Central memory CD8-positive, alpha-beta T cell (primary cell): ENCODE measurements at places on chromosomes 5 and 9.

- no peaks in the 10 kb centered on the region for H3K4me1 ChIP-seq
- H3K4me3 ChIP-seq = no peak overlapping the region
- no peak for DNase-seq
- H3K36me3 ChIP-seq = no peaks in the 10 kb centered on the region
- H3K27ac ChIP-seq = no peak overlapping the region
Measured at GRCh38 chr5:124789104-124789605, 42.7 kb upstream of the ZNF608 start.

GRCh38 chr5:163445345-163445744, 8.0 kb downstream of the CCNG1 start:
- H3K4me1 ChIP-seq = peaks cover 2% of the 10 kb centered on the region
- H3K4me3 ChIP-seq = no peak overlapping the region
- H3K27me3 ChIP-seq = no peaks in the 10 kb centered on the region

DNA sequence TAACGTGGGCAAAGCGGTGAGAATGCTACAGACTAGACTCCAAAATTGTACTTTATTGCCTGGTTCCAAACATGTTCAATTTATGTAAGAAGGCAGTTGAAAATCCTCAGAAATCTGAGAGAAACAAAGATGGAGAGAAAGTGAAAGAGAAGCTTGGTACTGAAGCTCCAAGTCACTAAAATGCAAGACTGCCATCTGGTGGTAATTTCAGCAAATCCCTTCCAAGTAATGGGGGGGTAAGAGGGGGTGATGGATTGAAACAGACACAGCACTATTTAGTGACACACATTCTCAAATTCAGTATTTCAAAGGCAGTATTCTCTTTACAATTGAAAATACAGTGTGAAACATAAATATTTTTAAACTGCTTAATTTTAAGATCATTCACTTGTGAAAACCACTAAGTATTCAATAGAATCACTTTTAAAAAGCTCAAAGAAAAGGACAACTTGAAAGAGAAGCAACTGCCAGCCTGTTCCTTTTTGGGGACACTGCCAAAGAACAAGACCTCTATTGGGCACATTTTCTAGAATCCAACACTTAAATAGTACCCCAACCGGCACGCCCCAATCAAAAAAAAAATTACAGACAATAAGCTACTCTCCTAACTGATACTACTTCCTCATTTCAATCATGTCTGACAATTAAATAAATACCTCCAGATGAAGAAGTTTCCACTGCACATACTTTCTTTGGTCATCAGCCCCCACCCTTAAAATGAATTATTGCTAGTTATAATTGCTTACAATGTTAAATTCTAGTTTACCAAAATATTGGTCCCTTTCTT, 131.5 kb downstream of the AGTPBP1 start:
- no peaks in the 10 kb centered on the region for H3K27me3 ChIP-seq
- peak; percentile 54 for DNase-seq
- peaks cover 24% of the 10 kb centered on the region for H3K4me1 ChIP-seq
- H3K36me3 ChIP-seq = peaks cover 7% of the 10 kb centered on the region
- H3K4me3 ChIP-seq = peak overlapping the region; percentile 5

DNA sequence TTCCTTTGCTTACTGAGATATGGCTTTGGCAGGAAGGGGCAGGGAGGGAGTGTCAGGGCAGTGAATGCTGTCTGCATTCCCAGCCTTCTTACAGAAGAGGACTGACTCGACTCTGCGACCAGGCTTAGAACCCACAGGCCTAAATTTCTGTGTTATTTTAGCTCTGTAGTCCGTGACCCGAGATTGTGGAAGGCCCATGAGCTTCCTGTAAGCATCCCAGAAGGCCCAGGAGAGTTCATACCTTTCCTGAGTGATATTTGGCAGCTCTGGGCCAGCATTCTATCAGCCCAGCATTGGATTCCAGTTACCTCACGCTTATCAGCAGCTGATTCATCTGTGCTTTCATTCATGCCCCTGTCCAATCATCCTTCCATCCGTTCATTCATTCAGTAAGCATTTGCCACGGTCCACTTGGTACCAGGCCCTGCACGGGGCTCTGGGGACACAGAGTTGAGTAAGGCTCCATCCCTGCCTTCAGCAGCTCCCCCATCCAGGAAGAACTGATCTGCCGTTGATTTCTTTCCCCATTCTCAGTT, 28.2 kb upstream of the RPL26L1 start:
- no peak overlapping the region for H3K4me3 ChIP-seq
- peak overlapping the region; percentile 61 for H3K27ac ChIP-seq
- no peaks in the 10 kb centered on the region for H3K27me3 ChIP-seq
- peaks cover 13% of the 10 kb centered on the region for H3K36me3 ChIP-seq
- DNase-seq = no peak
- peaks cover 9% of the 10 kb centered on the region for H3K4me1 ChIP-seq

DNA sequence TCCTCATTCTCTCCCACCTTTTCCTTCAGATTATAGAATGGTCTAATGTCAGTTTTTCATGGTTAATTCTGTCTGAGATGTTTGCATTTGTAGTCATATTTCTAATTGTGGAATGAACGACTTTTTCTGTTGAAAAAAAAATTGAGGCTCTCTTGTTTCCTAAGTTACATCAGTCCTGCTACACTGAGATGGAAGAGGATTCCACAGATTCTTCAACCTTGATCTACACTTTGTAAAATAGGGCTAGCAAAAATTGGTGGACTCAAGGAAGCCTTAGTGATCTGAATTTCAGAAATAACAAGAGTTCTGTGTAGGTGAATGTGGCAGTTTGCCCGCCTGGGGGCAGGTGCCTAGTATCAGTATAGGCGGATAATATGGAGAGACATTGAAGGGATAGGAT, 51.9 kb downstream of the ERBIN start:
- no peaks in the 10 kb centered on the region for H3K27me3 ChIP-seq
- no peak for DNase-seq
- H3K27ac ChIP-seq = peak overlapping the region; percentile 6
- H3K4me3 ChIP-seq = no peak overlapping the region
- peaks cover 5% of the 10 kb centered on the region for H3K36me3 ChIP-seq

DNA sequence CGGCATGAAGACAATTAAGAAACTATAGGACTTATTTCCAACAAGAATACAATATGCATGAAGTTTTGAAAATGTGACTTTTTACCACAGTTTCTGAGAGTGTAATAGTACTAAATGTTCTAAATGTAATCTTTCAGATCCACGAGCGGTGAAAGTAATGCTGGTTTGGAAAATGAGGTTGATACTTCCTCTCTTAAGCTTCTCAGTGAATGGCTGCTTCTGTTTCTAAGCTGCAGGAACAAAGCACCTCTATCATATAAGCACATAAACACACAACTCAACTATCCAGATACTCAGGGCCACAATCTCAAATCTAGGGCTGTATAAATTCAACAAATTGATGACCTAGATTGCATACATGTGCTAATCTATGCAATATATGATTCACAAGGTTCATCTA, 78.3 kb downstream of the LIFR start:
- H3K36me3 ChIP-seq = no peaks in the 10 kb centered on the region
- no peak overlapping the region for H3K4me3 ChIP-seq

DNA sequence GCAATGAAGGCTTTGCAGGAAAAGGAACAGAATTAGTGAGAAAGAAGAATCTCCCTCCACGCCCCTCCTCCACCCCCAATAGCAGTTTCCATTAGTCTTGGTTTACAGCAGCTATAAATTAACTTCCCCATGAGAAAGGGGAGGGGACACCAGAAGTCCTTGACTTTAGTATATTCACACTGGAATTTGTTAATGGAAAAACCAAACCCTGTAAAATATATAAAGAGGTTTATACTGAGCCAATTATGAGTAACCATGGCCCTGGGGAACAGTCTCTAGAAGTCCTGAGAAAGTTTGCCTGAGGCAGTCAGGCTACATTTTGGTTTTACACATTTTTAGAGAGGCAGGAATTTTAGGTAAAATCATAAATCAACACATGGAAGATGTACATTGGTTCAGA, 88.5 kb downstream of the ALDH1A1 start:
- H3K36me3 ChIP-seq = no peaks in the 10 kb centered on the region
- no peaks in the 10 kb centered on the region for H3K4me1 ChIP-seq
- H3K27me3 ChIP-seq = no peaks in the 10 kb centered on the region

DNA sequence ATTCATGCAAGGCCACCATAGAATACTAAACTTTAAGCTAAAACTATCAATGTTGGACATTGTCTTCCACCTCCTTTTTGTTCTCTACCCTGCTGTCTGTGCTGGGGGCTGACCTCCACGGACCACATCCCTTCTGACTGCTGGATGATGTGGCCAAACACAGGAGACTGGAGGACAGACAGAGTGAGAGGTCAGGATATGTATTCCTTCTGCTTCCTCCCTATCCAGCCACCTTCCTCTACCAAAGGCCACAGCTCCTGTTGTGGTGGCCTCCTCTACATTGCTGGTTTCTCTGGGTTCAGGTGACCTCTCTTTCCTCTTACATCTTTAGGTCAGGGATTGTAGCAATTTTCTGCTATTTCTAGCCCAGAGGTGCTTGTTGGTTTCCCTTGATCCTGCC, 148.1 kb downstream of the ACTBL2 start:
- no peaks in the 10 kb centered on the region for H3K36me3 ChIP-seq
- no peak overlapping the region for H3K27ac ChIP-seq
- no peak overlapping the region for H3K4me3 ChIP-seq
- no peak for DNase-seq

- H3K27me3 ChIP-seq = no peaks in the 10 kb centered on the region
- H3K4me1 ChIP-seq = peaks cover 47% of the 10 kb centered on the region
- no peak overlapping the region for H3K4me3 ChIP-seq
- H3K27ac ChIP-seq = peak overlapping the region; percentile 25
Measured at GRCh38 chr5:40649463-40650030, 30.2 kb upstream of the PTGER4 start.

DNA sequence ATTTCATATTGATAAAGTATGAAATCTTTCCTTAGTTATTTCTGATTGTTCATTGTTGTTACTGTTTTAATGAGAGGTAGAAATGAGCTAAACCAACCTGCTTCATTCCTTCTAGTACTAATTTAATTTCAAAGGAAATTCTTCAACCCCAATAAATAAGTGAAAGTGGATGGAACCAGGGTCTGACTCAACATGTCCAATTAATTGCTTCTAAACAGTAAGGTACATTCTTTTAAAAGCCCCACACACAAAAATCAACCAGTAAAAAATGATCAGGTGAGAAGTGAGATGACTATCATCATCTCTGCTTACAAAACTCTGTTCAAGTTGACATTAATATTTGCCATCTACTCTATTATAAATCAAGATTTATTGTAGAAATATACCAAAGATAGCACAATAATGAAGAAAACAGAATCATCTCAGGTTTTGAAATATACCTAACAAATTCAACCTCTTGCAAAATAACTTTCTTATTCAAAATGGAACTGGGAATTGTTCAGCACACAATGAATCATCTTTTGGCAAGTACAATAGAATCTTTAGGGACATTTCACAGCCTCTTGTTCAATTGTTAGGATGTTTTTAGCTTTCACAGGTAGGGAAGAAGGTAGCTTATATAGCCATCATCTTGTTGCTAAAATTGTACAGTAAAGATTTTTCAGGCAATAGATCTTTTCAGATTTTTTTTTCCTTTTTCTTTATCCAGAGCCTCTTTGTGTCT, 114.5 kb downstream of the RPS23 start:
- no peaks in the 10 kb centered on the region for H3K27me3 ChIP-seq
- H3K4me3 ChIP-seq = no peak overlapping the region
- H3K4me1 ChIP-seq = no peaks in the 10 kb centered on the region
- H3K27ac ChIP-seq = no peak overlapping the region
- DNase-seq = no peak
- no peaks in the 10 kb centered on the region for H3K36me3 ChIP-seq

GRCh38 chr9:124928116-124928515, 12.8 kb downstream of the GOLGA1 start:
- no peak overlapping the region for H3K4me3 ChIP-seq
- peaks cover 7% of the 10 kb centered on the region for H3K4me1 ChIP-seq
- H3K36me3 ChIP-seq = peaks cover 42% of the 10 kb centered on the region
- H3K27me3 ChIP-seq = no peaks in the 10 kb centered on the region
- DNase-seq = no peak

DNA sequence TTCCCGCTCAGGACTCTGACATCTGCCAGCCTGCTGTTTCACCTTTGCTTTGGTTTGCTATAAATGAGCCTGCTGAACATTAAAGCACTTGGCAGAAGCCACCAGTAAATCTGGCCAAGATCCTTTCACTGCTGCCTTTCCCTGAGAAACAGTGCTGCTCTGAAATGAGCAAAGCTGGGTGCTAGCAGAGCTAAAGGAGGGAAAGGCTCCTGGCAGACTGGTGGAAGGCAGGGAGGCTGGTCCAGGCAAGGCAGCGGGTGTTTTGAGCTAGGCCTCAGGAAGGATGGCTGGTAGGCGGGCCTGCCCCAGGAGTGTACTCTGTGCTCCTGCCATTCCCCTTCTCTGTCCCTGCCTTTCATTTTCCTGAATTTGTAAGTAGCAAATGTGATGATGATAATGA, 52.5 kb upstream of the PTGS1 start:
- H3K4me1 ChIP-seq = no peaks in the 10 kb centered on the region
- no peak for DNase-seq
- peaks cover 13% of the 10 kb centered on the region for H3K36me3 ChIP-seq

- H3K36me3 ChIP-seq = peaks cover 71% of the 10 kb centered on the region
- H3K27ac ChIP-seq = no peak overlapping the region
- peaks cover 19% of the 10 kb centered on the region for H3K4me1 ChIP-seq
- H3K27me3 ChIP-seq = no peaks in the 10 kb centered on the region
- peak overlapping the region; percentile 18 for H3K4me3 ChIP-seq
Measured at GRCh38 chr9:131477367-131477766, 25.4 kb upstream of the POMT1 start.

- DNase-seq = no peak
- peaks cover 38% of the 10 kb centered on the region for H3K27me3 ChIP-seq
- H3K27ac ChIP-seq = no peak overlapping the region
Measured at GRCh38 chr5:127275641-127276193, 14.9 kb upstream of the MEGF10 start.

DNA sequence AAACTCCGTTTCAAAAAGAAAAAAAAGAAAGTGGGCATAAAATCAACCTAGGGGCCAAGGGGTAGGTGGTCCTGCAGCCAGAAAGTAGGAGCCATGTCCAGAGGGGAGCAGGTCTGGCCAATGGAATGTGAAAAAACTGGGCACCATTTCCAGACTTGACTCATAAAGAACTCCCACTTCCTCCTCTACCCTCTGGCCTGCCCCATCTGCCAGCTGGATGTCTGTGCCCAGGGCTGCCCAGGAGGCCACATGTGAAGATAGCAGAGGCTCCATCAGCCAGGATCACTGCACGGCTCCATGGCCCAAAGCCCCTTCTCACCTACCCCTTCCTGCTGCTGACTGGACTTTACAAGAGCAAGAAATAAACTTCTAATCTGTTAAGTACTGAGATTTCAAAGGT, 42.1 kb upstream of the EEIG1 start:
- peak overlapping the region; percentile 58 for H3K4me3 ChIP-seq
- H3K27me3 ChIP-seq = no peaks in the 10 kb centered on the region
- H3K4me1 ChIP-seq = peaks cover 64% of the 10 kb centered on the region
- H3K36me3 ChIP-seq = peaks cover 30% of the 10 kb centered on the region

DNA sequence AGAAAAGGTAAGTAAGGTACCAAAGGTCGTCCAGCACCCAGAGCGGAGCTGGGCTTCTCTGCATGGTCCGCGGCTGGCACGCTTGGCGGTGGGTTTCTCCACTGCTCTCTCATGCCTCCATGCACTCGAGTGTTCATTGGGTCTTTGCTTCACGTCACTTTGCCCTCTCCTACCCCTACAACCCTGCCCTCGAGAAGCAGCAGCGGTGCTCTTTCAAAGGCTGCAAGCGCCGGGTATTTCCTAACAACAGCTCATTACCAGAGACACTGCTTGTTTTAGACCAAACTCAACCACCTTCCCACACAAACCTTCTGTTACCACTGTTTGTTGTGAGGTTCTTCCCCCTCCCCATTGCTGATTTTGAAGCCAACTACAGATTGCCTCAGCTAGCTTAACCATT, 21.5 kb upstream of the ZBTB34 start:
- H3K4me3 ChIP-seq = no peak overlapping the region
- H3K36me3 ChIP-seq = peaks cover 11% of the 10 kb centered on the region
- no peaks in the 10 kb centered on the region for H3K27me3 ChIP-seq
- H3K27ac ChIP-seq = peak overlapping the region; percentile 46
- DNase-seq = no peak
- peaks cover 37% of the 10 kb centered on the region for H3K4me1 ChIP-seq
